ENCODE measurements at places on chromosomes 5 and 9.

- DNase-seq = no peak
Observed at GRCh38 chr5:98899456-98899855, 29.4 kb downstream of the CHD1 start.

DNA sequence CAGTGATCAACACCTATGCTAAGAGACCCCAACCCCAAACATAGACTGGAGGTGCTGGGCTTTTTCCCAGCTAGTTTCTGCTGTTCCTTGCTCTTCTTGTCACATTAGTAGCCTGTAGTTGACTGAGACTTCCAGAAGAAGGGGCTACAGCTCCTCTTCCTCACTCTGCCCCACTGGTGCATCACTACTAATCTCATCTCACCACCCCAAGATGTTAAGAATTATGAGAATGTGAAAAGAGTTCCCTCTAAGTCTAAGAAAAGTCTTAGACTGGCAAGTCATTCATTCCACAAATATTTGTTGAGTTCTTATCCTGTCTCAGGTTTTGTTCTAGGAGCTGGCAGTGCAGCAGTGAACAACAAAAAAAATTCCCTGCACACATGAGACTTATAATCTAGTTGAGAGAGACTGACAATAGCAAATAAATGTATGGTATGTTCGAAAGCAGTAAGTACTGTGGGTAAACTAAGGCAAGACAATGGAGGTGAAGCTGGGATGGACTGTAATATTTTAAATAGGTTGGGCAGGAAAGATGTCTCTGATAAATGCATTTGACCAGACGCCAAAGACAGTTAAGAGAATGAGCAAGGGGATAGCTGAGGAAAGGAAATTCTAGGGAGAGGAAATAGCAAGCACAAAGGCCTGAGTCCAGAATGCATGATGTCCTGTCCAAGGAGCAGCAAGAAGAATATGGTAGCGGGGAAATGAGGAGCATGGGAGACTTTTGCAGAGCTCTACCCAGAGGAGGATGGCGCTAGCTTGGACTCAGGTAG is 92.3 kb downstream of the PTCD2 start:
- DNase-seq = no peak

GRCh38 chr5:66864240-66864884 is 268.2 kb downstream of the MAST4 start:
- no peak for DNase-seq

DNA sequence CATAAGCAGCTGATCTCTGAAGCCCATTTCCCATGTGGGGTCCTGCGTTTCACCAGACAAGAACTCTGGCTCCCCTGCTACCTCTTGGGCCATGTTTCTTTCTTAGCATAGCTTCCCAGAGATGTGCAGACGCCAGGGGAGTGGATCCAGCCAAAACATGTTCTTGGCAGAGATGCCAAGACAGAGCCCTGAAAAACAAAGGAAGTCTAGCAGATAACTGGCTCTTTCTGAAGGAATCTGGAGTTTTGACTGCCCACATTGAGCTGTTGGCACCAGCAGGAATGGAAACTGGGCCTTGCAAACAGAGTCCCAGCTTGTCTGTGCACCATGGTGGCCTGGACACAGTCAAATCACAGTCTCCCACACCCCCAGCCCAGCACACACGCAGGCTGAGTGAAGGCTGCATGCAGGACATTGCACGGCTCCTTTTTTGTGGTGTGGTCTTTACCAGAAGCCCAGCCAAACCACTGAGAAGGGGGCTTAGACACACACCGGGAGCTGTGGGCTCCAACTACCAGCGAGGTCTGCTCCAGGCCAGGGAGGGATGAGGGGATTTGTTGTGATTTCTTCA is 114.7 kb downstream of the SNX18 start:
- DNase-seq = no peak

DNA sequence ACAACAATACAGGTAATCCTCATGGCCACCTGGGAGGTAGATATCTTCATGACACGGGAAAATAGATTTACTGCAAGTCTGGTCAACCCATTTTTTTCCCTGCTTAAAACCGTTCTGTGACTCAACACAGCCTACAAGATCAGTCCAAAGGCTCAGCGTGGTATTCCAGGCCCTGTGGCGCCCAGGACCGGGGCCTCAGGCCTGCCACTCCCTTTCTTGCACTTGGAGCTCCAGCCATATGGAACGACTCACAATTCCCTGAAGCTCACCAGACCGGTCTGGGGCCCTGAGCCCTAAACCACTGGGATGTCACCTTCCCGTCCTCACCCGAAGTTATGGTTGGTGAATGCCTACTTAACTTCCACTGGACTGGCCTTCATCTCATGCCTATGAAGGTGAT is 6.5 kb upstream of the MLANA start:
- no peak for DNase-seq

DNA sequence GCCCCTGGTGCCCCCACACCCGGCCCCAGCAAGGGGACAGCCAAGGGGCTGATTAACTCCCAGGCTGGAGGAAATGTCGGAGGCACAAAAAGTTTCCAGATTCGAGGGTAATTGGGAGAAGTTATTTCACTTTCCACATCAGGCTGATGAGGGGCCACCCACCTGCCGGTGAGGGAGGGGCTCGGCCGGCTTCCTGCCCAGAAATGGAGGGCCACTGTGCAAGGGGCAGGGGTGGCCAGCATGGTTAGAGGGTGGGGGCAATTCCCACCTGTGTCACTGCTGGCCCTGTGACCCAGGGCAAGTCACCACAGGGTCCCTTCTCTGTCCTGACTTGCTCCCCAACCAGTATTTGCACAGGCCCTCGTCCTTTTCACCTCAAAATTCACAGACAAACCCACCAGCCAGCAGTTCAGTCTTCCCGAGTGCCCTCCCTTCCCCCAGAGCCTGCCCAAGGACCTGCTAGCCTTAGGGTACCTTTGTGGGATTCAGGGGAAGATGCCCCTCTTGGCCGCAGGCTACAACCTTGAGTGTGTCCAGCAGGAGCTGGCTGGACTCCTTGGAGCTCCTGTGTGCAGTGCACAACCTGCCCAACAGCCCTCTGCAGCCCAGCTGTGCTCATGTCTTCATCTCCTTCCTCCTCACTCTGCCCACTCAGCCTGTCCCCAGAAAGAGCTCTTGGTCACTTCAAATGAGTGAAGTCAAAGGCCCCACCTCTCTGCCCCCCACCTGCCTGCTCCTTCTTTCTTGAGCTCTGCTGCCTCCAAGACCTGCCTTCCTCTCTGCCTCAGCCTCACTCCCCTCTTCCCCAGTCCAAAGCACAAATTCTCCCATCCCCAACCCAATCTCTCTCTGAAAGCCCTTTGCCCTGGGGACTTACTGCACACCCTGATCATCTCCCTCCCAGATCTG is 130.5 kb downstream of the BARX1 start:
- DNase-seq = no peak

DNA sequence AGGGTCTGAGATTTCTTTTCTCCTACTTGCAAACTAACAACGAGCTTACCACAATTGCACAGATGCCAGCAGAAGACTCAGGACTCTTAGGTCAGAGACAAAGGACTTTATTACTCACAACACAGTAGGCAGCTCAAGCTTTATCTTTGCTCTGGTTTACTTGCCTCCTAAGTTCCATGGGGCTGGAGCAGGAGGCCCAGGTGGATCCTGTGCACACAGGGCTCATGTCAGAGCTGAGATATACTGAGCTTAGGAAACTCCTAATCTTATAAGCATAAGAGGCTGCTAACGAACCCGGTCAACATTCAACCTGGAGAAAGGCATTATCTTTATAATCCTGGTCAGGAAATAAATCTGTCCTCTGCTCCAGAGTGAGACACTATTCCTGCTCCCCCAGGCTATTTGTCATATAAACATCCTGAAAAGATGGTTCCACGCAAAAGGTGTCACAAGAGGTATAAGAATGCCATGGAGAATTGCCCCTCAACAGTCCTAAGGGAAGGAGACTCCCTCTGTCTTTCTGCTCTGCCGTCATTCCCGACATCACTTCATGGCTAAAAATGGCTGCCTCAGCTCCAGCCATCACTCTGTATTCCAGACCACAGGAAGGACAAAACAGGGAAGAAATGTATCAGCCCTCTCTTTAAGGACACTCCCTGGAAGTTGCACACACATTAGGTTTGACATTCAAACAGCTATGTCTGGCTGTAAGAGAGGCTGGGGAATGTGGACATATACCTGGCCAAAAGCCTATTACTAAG is 16.2 kb downstream of the DUSP1 start:
- DNase-seq = no peak

- no peak for DNase-seq
Observed at GRCh38 chr9:116566677-116567488, 120.2 kb upstream of the TRIM32 start.

GRCh38 chr5:57635146-57635777 is 152.7 kb upstream of the ACTBL2 start:
- no peak for DNase-seq

DNA sequence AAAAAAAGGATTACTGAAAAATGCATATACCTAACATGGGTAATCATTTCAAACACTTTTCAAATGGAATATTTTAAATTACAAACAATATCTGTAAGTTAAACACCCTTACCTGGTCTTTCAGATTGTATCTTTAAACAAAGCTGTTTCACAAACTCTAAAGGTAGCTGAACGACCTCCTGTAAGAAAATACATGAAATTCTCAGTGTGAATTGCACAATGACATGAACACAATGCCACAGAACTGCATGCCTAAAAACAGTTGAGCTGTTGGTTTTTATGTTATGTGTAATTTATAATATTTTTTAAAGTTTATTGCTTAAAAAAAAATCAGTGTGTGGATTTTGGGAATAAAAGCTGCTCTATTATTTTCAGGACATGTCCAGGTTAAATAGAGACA is 17.5 kb downstream of the IPPK start:
- DNase-seq = no peak

DNA sequence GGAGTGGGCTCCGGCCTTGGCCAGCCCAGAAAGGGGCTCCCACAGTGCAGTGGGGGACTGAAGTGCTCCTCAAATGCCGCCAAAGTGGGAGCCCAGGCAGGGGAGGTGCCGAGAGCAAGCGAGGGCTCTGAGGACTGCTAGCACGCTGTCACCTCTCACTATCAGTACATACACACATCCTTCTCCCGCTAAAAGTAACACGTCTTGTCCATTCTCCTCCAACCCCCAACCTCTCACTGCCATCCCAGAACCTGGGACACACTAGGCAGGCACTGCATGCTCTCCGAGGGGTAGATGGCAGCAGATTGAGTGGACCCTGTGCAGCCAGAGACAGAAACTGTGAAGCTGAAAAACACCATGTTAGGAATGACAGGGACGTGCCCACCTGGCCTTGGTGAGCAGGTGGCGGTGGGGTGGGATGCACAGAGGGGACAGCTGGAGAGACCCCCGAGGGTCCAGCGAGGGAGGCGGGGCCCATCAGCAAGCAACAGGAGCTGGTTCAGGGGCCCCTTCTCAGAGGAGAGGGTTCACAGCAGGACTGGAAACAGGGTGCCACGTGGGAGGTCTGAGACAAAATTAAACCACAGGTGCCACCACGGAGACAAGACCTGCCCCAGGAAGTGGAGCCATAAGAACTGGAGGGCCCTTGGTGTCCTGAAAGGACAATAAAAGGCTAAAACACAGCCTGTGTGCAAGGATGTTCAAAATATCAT is 16.9 kb downstream of the SEMA4D start:
- DNase-seq = no peak

GRCh38 chr5:120655828-120656435 is 191.8 kb downstream of the PRR16 start:
- DNase-seq = no peak

- DNase-seq = no peak
Observed at GRCh38 chr9:117103438-117104110, 311.3 kb downstream of the ASTN2 start.

DNA sequence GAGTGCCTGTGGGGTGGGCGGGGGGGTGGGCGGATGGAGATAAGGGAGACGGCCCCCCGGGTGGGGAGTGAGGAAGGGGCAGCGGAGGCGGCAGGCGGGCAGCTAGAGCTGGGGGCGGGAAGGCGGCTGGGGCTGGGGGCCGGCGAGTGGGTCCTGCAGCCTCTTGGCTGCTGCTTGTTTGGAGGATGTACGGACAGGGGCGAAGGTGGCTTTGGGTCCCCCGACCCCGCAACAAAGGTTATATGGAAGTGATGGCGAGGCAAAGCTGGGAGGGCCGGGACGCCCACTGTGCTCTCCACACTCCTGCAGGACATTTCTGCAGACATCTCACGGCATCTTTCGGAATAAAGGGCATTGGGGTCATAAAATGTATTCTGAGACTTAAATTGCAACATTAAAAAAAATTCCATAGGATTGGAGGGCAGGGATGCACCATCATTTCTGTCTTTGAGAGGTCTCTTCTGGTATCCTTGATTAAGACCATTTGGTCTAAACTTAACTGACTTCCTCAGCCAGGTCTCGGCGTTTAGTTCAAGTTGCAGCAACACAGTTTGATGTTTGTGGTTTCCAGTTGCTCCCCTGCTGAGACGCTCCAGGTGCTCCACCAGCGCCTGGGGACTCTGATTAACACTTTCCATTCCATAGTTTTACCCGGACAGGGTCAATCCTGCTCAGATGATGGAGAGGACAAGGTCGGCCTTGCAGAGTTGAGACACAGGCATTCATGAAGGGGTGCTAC is 101.6 kb upstream of the SSBP2 start:
- DNase-seq = no peak

- no peak for DNase-seq
Observed at GRCh38 chr9:88006511-88007290, 32.4 kb upstream of the CDK20 start.

- no peak for DNase-seq
Observed at GRCh38 chr5:168300326-168301182, 9.1 kb downstream of the WWC1 start.

DNA sequence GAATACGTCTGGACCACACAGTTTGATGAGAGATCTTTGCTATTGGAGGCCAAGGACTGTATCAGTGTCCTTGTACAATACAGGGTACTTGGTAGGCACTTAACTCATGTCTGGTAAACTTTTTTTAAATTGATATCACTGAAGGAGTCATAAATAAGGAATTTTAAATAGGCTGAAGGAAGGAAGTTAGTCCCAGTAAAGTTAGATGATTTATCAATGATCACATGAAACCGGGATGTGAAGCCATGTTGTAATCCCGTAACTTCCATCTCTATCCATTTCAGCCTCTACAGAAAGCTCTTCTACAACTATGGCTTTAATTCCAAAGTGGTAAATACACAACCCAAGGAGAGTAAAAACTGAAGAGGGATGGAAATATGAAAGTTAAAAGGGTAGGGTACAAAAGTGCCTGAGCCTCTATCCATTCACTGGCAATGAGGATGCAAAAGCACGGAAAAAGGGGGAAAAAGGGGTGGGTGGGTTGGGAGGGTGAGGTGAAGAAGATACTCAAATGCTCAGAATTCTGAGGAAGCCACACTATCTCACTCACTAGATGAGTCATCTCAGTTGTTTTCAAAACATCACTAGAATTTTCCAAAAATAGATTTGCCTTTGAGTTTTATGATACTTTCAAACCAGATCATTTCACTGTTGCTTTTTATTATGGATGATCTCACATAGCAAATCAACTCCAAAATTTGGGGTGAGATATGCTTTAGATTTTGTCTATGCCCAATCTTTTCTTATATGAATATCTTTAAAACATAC is 1053.5 kb downstream of the NR2F1-AS1 start:
- no peak for DNase-seq

DNA sequence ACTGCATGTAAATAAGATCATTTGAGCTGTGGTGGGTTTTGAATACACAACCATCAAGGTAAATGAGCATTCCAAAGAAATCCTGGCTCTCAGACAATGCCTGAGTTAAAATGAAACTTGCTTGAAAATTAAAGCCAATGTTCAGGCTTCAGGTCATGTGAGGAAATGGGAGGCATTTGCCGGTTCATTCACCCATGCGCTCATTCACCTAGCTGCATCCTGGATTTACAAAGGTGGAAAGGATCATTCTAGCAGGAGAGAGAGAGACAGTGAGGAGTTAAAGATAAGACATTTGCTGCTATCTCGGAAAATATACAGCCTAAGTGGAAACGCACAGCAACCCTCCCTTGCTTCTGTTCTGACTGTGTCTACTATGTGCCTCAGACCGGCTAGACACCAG is 143.8 kb upstream of the KLF4 start:
- no peak for DNase-seq

GRCh38 chr5:96885518-96886338 is 9.4 kb downstream of the ERAP2 start:
- no peak for DNase-seq

All from stimulated activated CD8-positive, alpha-beta memory T cell treated with anti-CD3 and anti-CD28 coated beads, Interleukin-15, amount 100 ng/mL, for 4 hours (primary cell).